ENCODE measurements at places on chromosomes 12 and 14.

- peak; percentile 48 for DNase-seq
Observed at GRCh38 chr14:65255583-65256461, 153.5 kb upstream of the MAX start.

- DNase-seq: no peak
Observed at GRCh38 chr14:50318031-50318626, 6.0 kb downstream of the DMAC2L start.

- no peak for DNase-seq
Observed at GRCh38 chr14:25086821-25087396, 37.0 kb upstream of the STXBP6 start.

DNA sequence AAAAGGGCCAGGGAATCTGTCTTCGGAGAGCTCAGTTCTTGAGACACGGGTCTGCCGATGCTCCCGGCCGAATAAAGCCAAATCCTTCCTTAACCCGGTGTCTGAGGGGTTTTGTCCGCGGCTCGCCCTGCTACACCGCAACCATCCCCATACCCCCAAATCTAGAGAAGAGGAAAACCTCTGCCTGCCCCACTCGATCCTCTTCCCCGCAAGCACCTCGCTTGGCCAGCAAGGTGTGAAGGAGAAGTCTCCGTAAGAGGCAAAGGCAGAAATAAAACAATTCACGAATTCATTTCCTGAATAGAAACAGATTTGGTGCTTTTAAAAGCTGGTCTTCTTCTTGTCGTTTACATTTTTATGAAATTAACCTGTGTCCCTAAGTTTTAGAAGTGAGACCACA, 67.3 kb upstream of the GALNT9 start:
- no peak for DNase-seq

- DNase-seq: no peak
Observed at GRCh38 chr14:75489480-75489837, 32.8 kb upstream of the BATF start.

DNA sequence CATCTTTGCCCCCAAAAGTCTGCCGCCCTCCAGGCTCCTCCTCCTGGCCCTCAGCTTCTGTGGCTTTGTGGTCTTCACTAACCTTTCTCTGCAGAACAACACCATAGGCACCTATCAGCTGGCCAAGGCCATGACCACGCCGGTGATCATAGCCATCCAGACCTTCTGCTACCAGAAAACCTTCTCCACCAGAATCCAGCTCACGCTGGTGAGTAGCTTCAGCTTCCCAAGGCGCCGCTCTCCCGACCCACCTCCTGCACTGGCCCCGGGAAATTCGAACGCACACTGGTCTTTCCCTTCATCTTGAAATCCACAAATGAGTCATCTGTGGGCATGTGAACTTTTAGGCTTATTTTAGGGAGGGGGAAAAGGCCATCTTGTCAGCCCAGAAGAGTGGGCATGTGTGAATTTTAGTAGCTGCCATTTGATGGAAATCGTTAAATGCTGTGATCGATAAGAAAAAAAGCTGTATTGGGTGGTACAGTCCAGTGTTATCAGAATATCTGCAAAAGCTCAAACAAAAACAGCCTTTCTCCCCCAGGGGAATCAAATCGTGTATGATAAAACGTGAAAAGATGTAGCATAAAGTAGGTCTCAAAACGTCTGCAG, 700 bp downstream of the SLC35E3 start:
- DNase-seq: peak; percentile 35

DNA sequence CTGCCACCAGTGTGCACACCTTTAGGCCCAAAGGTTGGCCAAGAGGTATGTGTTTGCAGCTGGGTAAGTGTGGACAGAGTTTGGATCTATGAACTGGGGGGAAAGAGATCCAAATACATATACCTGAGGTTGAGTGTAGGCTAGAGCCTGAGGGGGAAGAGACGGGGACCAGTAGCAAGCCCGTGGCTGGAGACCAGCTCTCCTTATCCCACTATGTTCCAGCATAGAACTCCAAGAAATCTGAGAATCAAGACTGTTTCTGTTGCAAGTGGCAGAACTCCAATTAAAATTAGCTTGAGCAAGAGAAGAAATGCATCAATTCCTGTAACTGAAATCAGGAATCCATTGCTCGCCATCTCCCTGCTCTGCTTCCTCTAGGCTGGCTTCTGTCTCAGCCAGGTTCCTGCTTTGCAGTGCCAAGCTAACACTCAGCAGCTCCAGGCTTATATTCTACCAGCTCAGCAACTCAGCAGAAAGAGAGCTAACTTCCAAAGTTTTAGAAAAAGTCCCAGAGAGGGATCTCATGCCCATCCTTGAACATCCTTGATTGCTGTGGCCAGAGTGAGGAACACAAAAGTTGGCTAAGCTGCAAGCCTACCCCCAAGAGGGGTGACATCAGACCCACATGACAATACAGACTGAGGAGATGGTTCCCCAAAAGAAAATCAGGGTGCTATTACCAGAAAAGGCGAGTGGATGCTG, 1.5 kb upstream of the PCK2 start:
- no peak for DNase-seq

- no peak for DNase-seq
Observed at GRCh38 chr14:74377976-74378690, 29.9 kb downstream of the VRTN start.

DNA sequence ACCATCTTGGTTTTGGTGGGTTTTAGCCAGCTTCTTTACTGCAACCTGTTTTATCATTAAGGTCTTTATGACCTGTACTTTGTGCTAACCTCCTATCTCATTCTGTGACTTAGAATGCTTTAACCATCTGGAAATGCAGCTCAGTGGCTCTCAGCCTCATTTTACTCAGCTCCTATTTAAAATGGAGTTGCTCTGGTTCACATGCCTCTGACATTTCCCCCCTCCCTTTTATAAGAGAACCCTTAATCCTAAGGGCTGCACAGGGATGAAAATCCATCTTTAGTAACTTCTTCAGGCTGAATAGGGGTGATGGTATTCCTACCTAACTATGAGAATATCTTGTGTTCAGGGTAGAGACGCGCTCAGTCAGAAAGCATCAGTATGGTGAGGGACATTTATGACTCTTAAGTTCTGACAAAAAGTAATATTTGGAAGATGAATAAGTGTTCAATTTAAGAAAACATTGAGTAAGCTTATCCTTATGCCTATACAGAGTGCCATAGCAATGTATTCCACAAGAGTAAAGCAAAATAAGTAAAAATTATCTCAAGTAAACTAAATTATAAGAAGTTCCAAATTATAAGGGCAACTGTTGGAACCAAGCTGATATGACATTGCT, 15.2 kb downstream of the SLC38A1 start:
- no peak for DNase-seq

- DNase-seq: no peak
Observed at GRCh38 chr14:42145766-42146165, 539.1 kb downstream of the LRFN5 start.

GRCh38 chr12:113910751-113911272, 55.3 kb downstream of the RBM19 start:
- DNase-seq: no peak

DNA sequence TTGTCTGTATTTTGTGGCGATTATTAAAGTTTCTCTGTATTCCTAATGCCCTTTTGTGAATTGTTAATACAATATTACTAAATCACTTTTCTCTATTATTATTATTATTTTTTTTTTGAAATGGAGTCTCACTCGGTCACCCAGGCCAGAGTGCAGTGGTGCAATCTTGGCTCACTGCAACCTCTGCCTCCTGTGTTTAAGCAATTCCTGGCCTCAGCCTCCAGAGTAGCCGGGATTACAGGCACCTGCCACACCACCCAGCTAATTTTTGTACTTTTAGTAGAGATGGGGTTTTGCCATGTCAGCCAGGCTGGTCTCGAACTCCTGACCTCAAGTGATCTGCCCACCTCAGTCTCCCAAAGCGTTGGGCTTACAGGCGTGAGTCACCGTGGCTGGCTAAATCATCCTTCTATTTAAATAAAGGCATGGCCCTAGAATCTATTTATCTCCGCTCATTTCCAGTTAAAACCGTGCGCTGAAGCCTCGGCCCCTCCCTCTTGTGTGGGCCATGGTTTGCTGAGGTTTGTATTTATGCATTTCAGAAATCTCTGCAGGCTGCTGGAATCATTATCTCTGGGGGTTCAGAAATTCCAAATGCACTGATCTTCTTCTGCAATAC, 1136.4 kb upstream of the TMEM132C start:
- no peak for DNase-seq

DNA sequence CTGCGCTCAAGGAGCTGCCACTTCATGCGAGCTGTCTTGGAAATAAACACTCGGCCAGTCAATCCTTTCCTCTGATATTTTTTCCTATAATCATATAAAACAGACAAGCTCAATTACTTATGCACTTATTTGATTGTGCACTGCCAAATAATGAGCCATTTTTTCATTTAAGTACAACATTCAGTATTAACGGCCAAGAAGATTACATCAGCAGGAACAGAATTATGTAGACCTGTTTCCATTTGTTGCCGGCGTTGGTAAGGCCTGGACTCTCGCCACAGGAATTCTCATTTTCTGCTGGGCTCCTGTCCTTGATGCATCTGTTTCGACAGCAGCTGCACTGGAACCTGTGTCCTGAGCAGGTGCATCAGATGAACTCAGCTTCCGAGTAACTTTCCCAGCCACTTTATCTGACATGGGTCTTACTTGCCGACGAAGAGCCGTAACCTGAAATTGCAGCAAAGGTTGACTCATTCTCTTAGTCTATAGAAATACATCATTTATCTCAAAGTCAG, 110.2 kb downstream of the KIF21A start:
- DNase-seq: no peak

- DNase-seq: no peak
Observed at GRCh38 chr12:32509328-32510091, 110.2 kb downstream of the FGD4 start.

GRCh38 chr14:94079891-94080620, 946 bp downstream of the DDX24 start:
- DNase-seq: peak; percentile 39

DNA sequence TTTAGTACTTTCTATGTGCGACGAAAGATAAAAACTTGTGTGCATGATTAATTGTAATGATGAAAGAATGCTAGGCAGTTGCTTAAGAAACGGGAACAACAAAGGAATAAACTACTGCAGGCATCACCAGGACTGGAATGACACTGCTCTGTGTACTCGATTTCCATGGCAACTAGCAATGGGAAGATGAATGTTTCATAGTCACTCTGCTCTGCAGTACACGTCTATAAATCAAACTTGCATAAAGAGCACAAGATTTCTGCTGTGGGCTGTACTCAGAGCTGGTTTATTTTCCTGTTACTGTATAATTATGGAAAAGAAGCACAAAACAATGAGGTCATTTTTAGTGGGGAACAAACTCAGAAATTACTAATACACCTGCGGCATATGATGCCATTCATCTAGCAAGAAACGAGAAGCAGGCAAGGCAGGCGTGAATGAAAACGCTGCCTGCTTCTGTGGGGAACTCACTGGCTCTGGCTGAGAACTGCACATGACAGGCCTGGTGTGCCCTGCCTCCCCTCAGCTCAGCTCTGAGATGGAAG, 41.8 kb downstream of the EFCAB11 start:
- peak; percentile 62 for DNase-seq

GRCh38 chr12:123270214-123271000, 1.2 kb downstream of the CDK2AP1 start:
- no peak for DNase-seq

All from left renal pelvis (tissue), 4 donors.